ENCODE measurements at places on chromosomes 16 and 17.

DNA sequence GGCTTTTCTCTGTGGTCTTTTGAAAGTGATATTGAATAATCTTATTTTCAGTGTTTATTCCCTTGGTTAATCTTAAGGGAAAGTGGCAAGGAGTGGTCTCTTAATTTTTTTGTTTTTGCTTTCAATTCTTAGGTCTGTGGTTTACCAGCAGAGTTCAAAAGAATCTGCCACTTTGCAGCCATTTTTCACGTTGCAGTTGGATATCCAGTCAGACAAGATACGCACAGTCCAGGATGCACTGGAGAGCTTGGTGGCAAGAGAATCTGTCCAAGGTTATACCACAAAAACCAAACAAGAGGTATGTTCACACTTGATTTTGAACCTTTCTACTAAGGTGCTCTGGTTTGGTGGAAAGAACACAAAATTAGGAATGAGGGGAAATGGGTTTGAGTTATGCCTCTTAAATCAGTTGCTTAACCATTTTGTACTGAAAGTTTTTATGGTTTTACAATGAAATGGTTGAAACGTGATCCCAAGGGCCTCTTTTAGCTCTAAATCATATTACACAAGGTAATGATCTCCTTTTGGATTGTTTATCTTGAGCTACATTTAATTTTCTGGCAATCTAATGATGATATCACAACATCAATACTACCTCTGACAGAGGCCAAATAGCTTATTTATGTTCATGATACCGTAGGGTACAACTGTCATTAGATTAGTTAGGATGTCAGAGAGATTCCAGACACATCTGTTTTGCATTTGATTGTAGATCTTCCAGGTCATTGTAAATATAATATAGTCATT is 51.6 kb upstream of the CRISPLD2 start:
- no peak for DNase-seq

- DNase-seq = no peak
Observed at GRCh38 chr17:45902892-45903346, 8.6 kb downstream of the MAPT start.

DNA sequence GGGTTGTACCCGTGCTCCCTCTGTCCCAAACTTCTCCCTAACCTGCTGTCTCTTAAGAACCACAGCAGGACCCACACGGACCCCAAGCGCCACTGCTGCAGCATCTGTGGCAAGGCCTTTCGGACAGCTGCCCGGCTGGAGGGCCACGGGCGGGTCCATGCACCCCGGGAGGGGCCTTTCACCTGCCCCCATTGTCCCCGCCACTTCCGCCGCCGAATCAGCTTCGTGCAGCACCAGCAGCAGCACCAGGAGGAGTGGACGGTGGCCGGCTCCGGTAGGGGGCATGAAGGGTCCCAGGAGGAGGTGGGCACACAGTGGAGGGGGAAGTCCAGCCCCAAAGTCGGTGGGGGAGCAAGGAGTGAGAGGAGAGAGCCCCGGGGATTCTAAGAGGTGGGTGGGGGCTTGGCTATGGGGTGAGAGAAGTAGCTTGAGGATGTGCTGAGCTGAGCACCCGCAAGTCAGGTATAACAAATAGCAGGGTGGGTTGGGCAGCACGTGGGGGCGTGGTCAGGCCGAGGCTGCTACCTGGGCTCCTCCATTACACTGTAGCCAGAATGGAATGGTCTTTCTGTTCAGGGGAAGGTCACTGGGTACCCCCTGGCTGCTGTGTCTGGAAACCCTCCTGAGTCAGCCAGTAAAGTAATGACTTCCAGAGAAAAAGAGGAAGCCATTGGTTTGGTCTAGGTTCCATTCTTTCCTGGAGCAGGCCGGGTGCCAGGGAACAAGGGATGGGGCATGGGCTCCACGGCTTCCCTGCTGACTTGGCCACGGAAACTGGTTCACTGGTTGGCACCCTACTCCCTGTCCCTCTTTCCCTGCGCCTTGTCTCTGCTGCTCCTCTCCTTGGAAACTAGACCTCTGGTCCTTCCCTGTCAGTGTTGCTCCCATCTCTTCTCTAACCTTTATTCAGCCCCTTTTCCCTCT is 7.1 kb downstream of the PRSS53 start:
- DNase-seq = no peak

DNA sequence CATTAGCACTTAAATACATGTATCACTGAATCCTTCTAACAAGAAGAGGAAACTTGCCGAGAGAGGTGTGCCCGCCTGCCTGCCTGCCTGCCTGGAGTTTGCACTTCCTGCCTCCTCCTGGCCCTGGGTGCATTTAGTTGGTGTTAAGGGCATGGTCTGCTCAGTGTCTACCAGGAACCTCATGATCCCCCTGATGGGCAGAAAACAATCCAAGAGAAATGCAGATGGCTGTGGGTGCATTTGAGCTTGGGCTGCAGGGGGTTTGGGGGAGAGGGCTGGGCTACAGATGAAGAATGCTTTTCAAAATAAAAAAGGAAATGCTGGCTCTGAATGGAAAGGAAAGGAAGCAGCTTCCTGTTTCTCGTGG is 10.1 kb downstream of the KSR1 start:
- no peak for DNase-seq

GRCh38 chr17:9142772-9143494 is 121.6 kb downstream of the NTN1 start:
- no peak for DNase-seq
